Fibroblast of upper back skin (primary cell): ENCODE measurements at places on chromosomes 16 and 17.
A peak's percentile ranks its signal among the peaks of the same experiment; 100 is the strongest.

GRCh38 chr17:33668516-33668915 lies 375.4 kb upstream of the ASIC2 start:
- no peak for DNase-seq

DNA sequence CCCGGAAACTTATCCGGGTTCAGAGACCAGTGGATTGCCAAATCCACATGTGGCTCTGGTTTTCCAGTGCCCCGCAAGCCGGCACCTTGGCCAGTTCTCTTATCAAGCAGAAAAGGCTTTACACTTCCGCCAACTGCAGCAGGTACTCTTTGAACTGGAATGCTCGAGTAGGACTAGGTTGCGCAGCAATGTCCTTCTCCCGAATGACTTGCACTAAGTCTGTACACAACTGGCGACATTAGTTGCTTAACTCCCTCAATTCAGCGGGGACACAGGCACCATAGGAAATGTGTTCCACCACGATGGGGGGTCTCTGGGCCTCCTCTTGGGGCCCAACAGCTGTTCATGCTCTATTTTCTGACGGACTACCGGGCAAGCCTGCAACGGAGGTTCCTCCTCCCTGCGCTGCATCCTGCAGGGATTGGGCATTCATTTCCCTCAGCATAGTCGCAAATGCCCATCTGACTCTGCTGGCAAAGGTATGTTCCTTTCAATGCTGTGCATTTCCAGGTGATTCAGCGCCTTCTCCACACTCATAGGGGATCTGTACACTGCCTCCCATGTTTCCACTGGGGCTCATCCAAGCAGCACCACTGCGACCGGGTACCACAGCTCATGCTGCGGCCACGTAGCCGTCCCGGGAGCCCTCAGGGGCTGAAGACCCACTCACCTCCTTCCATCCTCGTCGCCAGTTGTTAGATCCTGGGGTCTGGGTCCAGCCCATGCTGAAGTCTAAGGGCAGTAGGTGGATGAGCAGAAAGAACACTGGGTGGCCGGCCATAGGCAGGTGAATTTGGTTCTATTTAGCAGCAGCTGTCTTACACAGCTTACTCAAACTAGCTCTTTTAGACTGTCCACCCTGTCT lies 34.2 kb upstream of the APPBP2 start:
- no peak for DNase-seq

DNA sequence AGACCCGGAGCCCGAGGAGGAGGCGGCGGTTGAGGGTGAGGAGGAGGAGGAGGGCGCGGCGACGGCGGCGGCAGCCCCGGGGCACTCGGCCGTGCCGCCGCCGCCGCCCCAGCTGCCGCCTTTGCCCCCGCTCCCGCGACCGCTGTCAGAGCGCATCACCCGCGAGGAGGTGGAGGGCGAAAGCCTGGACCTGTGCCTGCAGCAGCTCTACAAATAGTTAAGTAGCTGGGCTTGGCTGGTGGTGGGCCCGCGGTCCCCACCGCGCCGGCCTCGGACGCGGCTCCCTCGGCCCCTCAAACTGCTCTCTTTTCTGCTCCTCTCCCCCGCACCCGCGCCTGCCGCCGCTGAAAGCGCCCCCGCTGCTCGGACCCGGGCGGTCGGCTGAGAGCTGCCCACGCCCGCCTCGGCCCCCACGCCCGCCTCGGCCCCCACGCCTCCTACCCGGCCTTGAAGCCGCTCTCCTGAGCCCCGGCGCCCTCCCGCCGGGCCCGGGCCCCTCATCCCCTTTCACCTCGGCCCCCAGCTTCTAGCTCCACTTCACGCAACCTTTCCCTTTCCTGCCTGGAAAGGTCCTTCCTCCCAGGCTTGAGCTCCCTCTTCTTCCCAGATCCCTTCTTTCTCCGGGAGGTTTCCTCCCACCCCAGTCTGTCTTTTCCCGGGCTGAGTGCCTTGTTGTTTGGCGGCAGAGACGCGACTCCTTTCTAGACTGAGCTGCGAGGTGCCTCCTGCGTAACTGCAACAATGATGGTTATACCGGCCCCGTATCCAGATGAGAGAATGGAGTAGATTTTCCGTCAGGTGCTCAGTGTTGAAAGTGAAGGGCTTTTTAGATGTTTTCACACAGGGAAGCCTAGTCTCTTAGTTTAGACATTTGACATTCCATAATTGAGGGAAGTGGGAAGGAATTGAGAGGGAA lies 850 bp downstream of the PPM1E start:
- no peak for DNase-seq

DNA sequence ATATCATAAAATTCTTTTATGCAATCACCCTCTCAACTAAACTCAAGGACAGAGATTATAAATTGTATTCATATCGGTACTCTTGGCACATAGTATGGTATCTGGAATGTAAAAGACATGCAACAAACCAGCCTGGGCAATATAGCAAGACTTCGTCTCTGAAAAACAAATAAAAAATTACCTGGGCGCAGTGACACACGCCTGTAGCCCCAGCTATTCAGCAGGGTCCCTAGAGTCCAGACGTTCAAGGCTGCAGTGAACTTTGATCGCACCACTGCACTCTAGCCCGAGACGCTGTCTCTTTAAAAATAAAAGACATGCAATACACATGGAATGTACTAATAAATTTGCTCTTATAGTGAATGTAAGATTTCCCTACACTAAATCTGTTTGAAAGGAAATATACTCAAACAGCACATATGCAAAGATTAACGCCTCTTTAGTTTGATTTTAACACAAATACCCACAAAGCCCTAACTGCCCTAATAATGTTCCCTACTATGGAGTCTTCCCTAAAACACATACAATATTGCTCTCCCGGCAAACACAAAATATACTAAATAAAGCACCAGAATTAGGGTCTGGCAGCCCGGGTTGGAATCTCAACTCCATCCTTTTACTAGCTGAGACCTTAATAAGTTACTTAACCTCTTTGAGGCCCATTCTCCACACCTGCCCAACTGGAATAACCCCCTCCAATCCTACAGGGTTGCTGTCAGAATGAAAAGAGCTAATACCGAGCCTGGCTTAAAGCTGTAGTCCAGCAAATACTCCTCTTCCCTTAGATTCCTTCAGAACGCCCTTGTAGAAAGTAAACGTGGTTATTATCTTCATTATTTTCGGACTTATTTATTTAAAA lies 1.2 kb downstream of the ABCA5 start:
- no peak for DNase-seq

- DNase-seq = no peak
Measured at GRCh38 chr16:27198451-27199234, 4.7 kb upstream of the KDM8 start.

DNA sequence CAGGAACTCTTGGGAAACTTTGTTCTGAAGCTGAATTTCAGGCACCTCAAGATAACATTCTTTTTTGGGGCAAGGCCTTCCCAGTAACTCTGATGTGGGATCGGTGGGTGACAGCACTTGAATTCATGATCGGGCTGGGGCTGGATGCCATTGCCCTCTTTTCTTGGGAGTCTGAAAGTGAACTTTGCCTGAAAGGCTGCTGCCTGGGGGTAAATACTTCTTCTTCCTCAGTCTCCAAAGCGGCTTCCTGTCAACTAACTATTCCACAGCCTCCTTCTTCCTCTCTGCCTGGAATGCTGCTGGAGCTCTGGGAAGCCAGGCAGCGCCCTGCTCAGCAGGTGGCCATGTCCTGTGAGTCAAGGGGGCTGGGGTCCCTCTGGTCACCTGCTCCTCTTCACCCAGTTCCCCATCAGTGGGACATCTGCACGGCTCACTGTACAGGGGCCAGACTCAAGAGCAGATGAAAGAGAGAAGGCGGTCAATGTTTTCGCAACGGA lies 79.5 kb downstream of the WIPI1 start:
- DNase-seq = no peak

DNA sequence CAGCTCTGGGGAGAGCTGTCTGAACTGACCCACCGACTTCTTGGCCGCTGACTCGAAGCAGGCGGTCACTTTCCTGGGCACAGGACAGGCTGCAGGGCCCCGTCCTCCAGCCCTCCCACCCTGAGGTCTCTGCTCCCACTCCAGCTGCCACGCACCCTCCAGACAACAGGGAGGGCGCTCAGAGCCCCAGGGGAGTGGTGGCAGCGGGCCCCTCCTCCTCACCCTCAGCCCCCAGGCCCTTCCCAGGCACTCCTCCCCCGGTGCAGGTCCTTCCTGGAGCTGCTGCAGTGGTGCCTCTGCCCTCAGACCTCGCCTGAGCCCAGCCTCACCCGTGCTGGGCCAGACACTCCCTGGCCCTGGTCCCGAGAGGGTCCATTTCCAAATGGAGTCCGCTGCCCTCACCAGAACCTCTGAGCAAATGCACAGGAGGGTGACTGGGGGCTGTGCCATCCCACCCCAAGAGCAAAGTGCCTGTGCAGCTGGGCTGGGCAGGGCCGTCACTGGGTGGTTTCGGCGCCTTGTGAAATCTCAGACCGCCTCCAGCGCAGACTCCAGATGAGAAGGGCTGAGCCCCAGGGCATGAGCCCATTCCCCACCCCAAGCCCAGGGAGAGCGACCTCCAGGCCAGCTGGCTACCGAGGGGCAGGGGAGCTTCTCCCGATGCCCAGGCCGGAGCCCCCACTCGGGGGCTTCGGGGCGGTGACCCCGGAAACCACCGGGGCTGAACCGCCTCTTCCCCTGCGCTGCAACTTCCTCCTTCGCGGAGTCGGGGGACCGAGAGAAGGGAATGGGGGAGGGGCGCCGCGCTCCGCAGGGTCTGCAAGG lies 717 bp downstream of the CYBA start:
- peak; percentile 20 for DNase-seq

- DNase-seq = no peak
Measured at GRCh38 chr17:75902406-75902805, 2.3 kb downstream of the MRPL38 start.

- no peak for DNase-seq
Measured at GRCh38 chr17:37512442-37513068, 22.9 kb downstream of the DUSP14 start.

DNA sequence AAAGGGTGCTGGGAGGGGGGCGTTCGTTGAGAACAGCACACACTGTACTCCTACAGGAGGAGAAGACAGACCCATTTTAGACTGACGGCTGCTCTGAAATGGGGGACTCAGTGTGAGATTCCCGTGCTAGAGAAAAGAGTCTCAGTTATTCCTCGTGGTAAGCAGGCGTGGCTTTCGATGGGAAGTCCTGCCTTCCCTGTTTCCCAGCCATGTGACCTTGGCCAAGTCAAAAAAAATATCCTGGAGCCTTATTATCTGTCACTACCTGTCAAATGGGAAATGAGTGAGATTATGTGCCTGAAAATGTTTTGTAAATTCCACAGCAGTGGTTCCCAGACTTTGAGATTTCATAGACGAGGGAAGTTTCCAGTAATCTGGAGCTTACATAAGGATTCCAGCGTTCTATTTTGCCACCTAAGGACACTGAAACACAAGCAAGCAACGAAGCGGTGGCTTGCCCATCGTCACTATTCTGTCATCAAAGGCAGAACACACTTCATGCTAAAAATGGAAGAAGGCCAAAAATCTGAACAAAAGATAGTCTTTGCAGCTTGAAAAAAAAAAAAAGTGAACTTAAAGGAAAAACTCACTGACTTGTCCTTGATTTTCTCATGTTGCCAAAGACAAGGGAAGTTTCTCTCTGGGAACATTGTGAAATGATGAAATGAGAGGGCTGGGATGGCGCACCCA lies 253.4 kb upstream of the RPL38 start:
- no peak for DNase-seq

DNA sequence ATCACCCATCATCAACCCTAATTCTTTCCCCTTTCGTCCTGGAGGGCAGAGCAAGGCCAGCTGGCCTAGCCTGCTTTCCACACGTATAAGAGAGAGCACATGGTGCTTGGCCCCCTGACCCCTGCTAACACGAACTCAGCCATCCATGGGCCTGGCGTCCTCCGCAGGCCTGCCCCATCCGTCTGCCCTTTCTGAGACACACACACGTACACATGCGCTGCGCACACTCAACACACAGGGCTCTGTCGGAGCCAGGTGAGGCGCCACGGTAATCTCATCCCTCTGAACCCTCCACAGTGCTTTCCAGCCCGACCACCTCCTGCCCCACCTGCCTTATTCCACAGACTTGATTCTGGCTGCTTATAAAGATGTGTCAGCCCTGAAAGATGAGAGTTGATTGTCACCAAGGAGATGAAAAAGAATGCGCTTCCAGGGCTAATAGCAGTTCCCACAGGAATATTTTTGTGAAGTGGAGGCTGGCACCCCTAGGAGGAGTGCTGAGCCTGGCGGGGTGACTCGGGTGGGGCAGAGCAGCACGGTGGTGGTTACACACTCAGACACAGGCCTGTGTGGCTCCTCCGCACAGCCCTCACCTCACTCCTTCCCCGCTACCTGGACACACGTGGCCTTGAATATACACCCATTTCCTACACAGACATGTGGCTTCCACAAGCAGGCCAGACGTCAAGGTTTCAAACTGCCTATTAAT lies 228.1 kb downstream of the NTN1 start:
- DNase-seq = no peak

GRCh38 chr17:11742886-11743285 lies 144.6 kb downstream of the DNAH9 start:
- DNase-seq = no peak

GRCh38 chr17:38578229-38579082 lies 27.3 kb downstream of the SRCIN1 start:
- DNase-seq = no peak

DNA sequence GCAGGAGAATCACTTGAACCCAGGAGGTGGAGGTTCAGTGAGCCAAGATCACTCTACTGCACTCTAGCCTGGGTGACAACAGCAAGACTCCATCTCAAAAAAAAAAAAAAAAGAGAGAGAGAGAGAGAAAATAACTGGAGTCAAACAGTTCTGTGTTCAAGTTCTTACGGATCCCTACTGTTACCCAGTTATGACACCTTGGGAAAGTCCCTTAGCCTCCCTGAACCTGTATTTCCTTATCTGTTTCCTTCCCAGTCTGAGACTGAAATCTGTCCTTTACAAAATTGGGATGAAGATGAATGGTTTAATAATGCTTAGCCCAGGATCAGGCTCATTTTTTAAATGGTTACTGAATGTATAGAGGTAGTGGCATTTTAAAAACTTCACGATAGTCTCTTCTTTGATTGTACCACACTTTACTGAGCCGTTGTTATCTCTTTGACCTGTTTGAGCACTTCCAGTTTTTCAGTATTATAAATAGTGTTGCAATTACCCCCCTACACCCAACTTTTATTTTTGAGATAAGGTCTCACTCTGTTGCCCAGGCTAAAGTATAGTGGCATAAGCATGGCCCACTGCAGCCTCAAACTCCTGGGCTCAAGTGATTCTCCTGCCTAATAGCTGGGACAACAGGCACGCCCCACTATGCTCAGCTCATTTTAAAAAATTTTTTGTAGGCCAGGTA lies 17.1 kb downstream of the ZNF768 start:
- DNase-seq = no peak

- no peak for DNase-seq
Measured at GRCh38 chr17:29671661-29672060, 48.9 kb upstream of the CORO6 start.

- DNase-seq = no peak
Measured at GRCh38 chr17:897970-898619, 81.5 kb downstream of the NXN start.

GRCh38 chr16:3573146-3573815 lies 3.9 kb downstream of the NLRC3 start:
- DNase-seq = no peak

DNA sequence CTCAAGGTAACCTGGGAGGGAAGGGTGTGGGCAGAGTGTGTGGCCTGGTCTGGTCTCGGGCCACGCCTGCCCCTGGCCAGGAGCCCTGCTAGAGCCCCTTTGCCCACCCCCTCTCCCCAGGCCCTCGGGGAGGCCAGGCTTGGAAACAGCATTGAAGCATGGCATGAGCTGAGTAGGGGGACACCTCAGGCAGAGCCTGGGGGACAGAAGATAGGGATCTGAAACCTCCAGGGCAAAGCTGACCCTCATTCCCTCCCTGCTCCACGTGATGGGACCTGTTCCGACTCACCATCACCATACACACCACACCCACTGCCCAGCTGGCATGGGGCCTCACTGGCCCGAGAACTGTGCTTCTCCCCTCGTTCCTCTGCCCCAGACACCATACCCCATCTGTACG lies 2.5 kb downstream of the RFNG start:
- DNase-seq = no peak
